ENCODE measurements at places on chromosomes 3 and 15. TPM values are rescaled to one million over a fixed set of nuclear protein-coding genes. Genes with fewer than 3 reads are reported as not detected.

The MST1R gene
- total RNA-seq, result 0.30 TPM

The GPR149 gene
- not detected for total RNA-seq

The ILDR1 gene
- total RNA-seq, result not detected

The CCDC39 gene
- not detected for total RNA-seq

The ROPN1 gene
- not detected for total RNA-seq

The SSUH2 gene
- not detected for total RNA-seq

The CATSPER2 gene
- total RNA-seq, result 9.6 TPM

The CHRFAM7A gene
- total RNA-seq, result under 0.01 TPM

The SMCO1 gene
- total RNA-seq, result not detected

The GPR62 gene
- 0.05 TPM for total RNA-seq

The CHSY1 gene
- total RNA-seq, result 76.2 TPM

The POTEB2 gene
- total RNA-seq, result not detected

The GUCA1C gene
- not detected for total RNA-seq

The CAMK1 gene
- total RNA-seq, result 14.0 TPM

The CCR1 gene
- total RNA-seq, result not detected

The CACNA2D3 gene
- total RNA-seq, result not detected

The GALNT15 gene
- 9.5 TPM for total RNA-seq

The CDHR4 gene
- not detected for total RNA-seq

The ZPLD1 gene
- total RNA-seq, result 0.42 TPM
